NCI-H524 (cell line): ENCODE measurements at places on chromosomes 7 and 10.
A peak's percentile ranks its signal among the peaks of the same experiment; 100 is the strongest.

GRCh38 chr7:14762561-14762960, 140.0 kb downstream of the DGKB start:
- DNase-seq = no peak

- no peak for DNase-seq
Observed at GRCh38 chr10:5563321-5563961, 38.7 kb downstream of the CALML3 start.

DNA sequence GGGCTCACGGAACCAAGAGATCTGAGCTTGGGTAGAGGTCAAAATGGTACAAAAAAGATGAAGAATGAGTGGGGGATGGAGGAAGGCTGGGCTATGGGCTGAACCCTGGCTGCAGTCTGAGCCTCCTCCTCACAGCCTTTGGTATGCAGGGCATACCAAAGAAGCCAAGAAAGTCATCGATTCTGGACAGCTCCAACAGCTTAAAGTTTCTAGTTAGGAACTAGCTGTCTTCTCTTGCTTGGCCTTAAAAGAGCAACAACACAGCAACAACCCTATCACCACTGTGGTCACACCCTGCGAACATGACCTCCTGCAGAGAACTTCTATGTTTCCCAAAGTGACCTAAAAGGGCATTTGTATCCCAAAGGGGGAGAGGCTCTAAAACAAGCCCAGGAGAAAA, 126.1 kb upstream of the EFCAB10 start:
- no peak for DNase-seq

DNA sequence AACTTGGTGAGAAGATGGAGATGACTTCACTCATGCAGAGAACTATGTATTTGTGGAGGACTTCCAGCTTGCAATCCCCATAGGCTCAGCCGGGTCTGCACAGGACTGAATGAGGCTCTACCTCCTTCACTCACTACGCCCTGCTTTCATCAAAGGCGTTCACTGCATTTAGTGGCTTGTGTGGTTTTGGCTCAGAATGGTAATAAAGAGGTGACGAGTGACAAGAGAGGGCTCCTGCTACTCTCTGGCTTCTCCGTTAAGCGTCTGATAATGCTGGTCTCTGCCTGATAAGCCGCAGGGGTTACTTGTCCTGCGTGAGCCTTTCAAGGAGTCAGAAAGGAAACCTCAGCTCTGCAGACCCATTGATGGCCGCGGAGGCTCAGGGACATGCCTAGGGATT, 343.4 kb downstream of the PRPF18 start:
- DNase-seq = no peak

- no peak for DNase-seq
Observed at GRCh38 chr7:132518102-132518838, 58.0 kb downstream of the PLXNA4 start.

- no peak for DNase-seq
Observed at GRCh38 chr7:136956671-136957070, 88.2 kb downstream of the CHRM2 start.

- peak; percentile 6 for DNase-seq
Observed at GRCh38 chr7:103640031-103640779, 194.2 kb upstream of the SLC26A5 start.

DNA sequence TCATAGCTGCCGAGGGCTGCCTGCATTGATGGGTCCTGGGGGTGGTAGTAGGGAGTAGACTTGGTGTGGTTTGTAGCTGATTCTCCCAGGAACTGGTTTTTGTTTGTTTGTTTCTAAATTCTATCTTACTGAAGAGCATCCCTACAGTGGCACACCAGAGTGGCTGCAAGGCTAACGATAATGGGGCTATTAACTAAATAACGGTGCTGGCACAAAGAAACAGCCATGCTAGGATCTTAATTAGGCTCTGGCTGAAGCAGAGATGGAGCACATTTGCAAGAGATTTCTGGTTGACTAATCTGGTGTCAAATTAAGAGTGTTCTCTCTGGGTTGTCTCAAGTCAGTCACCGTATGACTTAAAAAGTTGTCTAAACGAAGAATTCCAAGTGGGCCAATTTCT, 590.0 kb downstream of the NRG3 start:
- DNase-seq = no peak

- no peak for DNase-seq
Observed at GRCh38 chr10:10313149-10313835, 704.4 kb upstream of the CELF2 start.

GRCh38 chr10:131099028-131099726, 212.3 kb downstream of the TCERG1L start:
- DNase-seq = no peak

DNA sequence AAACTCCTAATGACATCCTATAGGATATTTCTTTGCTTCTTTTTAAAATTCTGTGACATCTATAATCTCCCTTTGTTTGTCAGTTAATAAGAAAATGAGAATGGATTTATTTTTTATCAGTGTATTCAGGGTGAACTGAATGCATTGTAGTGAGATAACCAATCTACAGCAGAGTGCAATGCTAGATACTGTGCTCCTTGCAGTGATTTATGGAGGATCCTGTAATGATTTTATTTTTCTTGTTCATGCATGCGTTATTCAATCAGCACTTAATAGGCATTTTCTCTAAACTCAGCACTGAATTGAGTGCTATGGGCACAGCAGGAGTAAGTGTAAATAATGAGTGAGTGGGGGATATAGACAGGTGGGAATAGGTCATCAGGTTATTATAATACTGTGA, 253.9 kb downstream of the CDK14 start:
- no peak for DNase-seq
